ENCODE measurements at places on chromosomes 6 and 20.

DNA sequence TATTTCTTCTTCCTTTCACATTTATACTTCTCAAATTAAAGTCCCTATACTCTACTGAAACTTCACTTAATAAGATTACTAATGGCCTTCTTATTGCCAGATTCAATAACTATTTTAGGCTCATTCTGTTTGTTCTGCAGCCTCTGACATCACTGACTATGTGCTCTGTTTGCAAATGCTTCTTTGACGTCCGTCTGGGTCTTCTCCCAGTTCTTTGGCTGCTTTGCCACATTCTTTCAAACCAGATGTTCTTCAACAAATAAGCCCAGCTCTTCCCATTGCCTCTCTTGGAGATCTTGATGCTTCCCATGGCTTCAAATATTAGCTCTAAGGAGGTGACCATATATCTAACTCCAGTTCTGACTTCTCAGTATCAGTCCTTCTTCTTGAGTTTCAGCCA, 117.4 kb downstream of the BTBD9 start:
- DNase-seq = no peak

DNA sequence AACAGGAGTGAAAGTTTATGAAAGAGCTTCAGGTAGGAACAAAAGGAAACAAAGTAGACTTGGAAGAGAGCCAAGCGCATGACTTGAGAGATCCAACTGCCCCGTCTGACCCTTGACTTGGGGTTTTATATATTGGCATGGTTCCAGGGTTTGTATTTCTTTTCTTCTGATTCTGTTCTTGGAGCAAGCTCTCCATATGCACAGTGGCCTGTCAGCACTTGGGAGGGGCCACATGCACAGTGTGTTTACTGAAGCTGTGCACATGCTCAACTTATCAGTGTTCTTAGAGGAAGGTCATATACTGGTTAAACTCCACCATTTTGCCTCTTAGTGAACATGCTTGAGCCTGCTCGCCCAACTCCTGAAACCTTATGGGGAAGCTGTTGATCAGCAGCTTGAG, 953.7 kb downstream of the TFAP2A start:
- DNase-seq = no peak

GRCh38 chr6:5752391-5752680, 254.4 kb downstream of the NRN1 start:
- no peak for DNase-seq

- no peak for DNase-seq
Observed at GRCh38 chr6:169859978-169860703, 108.7 kb downstream of the ERMARD start.

DNA sequence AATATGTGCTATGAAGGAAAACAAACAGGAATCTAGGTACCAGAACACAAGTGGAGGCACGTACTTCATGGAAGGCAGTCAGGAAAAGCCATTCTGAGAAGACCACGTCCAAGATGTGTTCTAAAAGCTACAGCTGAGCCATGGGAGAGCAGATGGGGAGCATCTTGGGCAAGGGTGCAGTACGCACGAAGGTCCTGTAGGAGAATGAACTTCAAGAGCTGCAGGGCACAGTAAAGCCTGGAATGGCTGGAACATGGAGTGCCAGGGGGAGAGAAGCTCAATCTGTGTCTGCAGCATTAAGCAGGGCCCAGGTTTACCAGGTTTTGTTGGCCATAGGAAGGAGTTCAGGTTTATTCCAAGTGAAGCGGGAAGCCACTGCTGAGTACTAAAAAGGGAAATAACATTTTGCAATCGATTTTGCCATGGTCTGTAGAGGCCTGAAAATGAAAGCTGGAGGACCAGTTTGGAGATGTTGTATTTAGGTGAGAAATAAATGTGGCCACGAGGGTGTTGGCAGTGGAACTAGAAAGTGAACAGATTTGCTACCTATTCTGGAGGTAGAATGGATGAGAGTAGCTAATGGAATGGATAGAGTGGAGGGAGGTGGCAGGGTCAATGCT, 29.9 kb downstream of the ADTRP start:
- no peak for DNase-seq

DNA sequence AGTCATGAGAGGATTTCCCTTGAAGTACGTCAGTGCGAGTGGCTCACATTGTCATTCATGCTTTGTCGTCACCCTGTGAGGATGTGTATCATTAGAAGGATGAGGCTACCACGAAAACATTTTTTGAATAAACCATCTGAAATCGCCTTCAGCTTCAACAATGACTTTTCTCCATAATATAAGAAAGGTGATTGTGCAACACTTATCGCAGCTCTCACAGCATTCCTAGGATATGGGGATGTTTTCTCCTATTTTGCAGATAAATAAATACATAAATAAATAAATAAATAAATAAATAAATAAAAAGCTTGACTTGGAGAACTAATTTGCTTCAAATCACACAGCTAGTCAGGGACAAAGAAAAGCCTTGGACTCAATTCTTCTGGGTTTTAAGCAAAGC, 326.5 kb downstream of the FOXA2 start:
- DNase-seq = no peak

- DNase-seq = no peak
Observed at GRCh38 chr6:135488023-135488422, 9.5 kb downstream of the AHI1 start.

DNA sequence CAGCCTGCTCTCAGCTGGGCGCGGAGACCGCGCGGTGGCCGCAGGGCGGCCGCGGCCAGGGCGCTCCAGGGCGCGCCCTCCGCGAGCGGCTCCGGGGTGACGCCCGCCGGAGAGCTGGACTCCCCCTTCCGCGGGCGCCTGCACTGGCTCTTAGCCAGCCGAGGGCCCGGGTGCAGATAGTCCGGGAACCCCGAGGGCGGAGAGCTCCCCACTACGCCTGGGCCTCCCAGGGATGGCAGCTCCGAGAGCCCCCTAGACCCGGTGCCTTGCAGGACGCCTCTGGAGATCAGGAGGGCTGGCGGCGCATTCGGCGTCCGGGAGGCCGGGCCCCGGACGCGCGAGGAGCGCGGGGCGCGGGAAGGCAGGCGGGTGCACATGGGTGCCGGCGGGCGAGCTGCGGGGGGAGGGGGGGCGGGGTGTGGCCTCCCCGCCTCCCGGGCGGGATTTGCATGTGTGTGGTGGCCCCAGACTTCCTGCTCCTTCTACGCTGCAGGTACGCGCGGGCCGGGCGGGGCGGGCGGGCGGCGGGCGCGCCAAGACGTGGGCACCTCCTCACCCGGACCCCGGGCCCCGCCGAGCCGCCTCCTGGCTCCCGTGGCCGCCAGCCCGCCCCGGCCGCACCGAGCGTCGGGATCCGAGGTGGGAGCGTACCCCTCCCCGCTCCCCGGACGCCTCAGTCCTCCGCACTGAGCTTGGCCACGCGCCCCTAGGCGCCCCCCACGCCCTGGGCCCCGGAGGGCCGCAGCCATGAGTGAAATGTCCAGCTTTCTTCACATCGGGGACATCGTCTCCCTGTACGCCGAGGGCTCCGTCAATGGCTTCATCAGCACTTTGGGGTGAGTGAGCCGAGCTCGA, at the start of gene ITPR3:
Gene ITPR3 (plus strand): TSS at position 467 of the 855 bp plus-strand sequence. CDS start 281 bp downstream, at position 748.
- no peak for DNase-seq

DNA sequence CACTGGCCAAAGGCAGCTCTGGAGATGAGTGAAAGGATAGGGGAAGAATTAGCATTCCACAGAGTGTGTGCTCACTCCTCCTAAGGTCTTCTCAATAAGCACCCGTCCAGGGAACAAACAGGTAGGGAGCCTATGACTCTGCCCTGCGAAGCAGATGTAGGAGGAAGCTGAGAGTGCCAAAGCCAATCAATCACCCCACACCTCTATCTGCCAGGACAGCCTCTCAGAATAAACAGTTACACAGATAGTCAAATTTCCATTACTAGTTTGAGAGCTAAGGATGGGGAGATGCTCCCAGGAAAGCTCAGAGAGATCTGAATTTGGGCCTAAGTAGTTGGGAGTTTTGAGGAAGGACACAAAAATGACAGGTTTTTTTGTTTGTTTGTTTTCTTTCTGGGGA, 40.5 kb upstream of the SLA2 start:
- DNase-seq = no peak

GRCh38 chr6:119757467-119757866, 407.9 kb upstream of the MAN1A1 start:
- DNase-seq = no peak

DNA sequence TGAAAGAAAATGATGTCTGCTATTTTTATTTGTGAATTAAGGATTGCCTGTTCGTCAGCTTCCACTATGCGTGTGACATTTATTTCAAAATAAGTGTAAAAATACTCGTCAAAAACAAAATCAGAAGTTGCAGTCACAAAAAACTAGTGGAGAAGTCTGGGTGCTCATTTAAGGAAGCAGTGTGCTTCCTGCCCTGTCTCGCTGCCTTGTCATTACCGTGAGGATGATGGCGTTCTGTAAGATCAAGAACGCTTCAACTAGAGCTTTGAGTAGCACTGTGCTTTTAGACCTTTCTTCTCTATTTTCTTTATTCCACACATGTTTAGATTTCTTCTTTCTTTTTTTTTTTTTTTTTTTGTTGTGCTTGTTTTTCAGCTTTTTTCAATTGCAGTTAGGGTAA, 186.9 kb downstream of the TBC1D7 start:
- no peak for DNase-seq

DNA sequence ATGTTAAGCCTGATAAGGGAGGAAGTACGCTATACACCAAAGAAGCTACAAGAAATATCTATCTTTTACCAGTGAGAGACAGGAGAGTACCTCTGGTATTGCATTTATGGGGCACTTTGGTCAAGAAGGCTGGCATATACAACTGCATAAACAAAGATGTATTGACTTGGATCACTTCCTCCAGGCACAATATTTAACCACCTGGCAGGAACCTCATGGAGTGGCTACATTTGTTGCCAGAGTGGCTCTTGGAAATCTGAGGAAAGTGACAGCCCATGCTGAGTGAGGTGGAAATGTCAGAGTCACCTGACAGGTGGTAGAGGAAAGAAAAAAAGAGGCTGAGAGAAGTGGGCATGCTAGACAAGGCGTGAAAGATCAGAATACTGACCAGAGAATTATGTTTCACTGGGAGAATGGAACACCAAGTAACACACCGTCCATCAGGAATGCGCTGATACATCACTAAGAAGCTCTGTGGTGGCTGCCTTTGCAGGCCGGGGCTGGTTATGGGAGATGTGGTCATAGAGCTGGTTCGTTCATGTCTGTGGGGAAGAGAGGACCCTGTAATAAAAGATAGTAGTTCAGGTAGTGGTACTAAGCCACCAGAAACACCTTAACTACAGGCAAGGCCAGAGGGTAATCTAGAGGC, 61.4 kb upstream of the UFL1 start:
- no peak for DNase-seq

DNA sequence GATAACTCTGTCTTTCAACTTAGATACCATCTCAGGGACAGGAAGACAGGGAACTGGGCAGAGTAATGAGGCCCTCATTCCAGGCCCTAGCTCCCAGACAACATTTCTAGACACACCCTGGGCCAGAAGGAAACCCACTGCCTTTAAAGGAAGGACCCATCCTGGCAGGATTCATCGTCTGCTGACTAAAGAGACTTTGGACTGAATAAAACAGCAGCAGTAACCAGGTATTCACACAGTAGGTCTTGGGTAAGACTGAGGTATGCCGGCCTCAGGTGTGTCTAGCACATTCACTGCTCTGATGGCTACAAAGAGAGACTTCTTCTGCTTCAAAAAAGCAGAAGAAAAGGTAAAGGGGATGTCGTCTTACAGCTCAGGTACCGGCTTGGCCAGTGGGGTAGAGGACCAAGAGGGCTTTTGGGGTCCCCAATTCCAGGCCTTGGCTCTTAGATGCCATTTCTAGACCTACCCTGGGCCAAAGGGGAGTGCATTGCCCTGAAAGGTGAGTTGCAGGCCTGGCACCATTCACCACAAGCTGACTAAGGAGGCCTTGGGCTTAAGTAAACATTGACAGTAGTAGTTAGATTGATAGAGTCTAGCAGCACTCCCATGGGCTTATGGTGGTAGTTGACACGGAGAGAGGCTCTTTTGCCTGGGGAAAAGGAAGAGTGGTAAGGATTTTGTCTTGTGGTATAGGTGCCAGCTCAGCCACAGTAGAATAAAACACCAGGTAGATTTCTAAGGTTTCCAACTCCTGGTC, 13.4 kb downstream of the SNX14 start:
- no peak for DNase-seq

GRCh38 chr6:138307816-138308730, 69.6 kb upstream of the SMIM28 start:
- DNase-seq = peak; percentile 27

- peak; percentile 53 for DNase-seq
Observed at GRCh38 chr6:35343092-35343834, 905 bp downstream of the PPARD start.

- no peak for DNase-seq
Observed at GRCh38 chr6:158172001-158172400, 3.9 kb downstream of the GTF2H5 start.

- DNase-seq = peak; percentile 48
Observed at GRCh38 chr6:149235130-149235561, 82.4 kb upstream of the TAB2 start.

DNA sequence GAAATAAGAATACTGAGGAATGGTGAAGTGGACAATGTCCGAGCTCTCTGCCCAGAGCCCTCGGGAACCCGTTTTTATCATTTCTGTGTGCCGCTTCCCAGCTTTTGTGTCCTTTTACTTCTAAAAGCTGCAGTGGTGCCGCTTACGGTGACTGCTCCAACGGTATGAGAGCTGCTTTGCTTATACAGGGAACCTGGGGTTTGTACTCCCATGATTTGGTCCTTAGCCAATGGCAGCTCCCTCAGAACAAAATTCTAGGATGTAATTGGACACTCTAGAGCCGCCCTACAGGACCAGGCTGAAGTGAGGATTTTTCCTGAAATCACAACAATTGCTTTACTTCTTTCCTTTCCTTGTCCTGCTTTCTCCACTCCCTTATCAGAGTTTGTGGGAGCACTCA, 24.2 kb upstream of the PCSK2 start:
- DNase-seq = no peak

DNA sequence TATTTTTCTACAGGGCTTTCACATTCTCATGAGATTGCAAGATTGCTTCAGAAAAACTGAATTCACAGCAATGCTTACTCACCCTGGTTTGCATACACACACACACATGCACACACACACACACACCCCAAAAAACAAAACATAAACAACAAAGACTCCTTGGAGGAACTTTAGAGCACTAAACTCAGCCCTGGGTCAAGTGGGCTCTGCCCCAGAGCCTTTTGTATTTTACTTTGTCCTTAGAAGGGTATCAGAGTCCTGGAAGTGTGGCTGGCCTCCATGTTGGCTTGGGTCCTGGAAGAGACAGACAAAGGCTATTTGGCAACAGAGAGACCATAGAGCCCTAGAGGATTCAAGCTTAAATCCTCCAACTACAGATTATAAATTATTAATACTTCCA, 8.0 kb upstream of the CST9 start:
- peak; percentile 41 for DNase-seq

GRCh38 chr6:101760843-101761621, 367.5 kb downstream of the GRIK2 start:
- no peak for DNase-seq

GRCh38 chr20:63140514-63141433, 75.2 kb downstream of the YTHDF1 start:
- DNase-seq = no peak

DNA sequence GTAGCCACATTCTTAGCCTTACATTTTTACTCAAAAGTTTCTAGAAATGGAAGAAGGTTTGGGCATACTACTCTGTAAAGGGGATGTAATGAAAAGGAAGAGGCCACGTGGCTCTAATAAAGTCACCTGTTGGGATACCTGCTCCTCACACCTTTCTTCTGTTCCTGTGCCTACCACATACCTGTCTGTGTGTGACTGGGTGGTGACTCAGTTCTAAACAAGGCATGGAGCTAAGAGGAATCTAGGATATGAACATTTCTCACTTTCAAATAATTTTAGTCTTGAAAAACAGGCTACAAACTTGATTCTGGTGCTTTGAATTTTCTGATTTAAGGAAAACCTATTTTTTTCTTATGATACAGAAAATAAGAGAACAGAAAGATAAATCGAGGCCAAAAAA, 363.6 kb downstream of the RFPL4B start:
- DNase-seq = no peak

GRCh38 chr20:15005300-15005986, 668.0 kb upstream of the FLRT3 start:
- no peak for DNase-seq
